ENCODE measurements at places on chromosomes 3 and 15.

- DNase-seq: no peak
These were observed 4.9 kb downstream of the NANOGP8 start for GRCh38 chr15:35080226-35080625.

DNA sequence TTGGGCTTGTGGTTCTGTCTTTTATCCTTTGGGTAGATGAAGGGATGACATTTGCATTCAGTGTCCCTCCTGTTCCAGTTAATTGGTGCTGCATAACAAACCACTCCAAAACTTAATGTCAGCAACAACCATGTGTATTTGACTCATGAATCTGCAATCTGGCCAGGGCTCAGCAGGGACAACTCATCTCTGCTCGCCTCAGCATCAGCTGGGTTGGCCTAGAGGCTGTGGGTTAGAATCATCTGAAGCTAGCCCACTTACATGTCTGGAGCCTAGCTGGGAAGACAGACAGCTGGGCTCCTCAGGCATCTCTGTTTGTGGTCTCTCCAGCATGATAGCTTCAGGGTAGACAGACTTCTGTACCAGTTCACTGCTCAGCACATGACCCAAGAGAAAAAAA is 92.0 kb downstream of the TMEM108 start:
- no peak for DNase-seq

DNA sequence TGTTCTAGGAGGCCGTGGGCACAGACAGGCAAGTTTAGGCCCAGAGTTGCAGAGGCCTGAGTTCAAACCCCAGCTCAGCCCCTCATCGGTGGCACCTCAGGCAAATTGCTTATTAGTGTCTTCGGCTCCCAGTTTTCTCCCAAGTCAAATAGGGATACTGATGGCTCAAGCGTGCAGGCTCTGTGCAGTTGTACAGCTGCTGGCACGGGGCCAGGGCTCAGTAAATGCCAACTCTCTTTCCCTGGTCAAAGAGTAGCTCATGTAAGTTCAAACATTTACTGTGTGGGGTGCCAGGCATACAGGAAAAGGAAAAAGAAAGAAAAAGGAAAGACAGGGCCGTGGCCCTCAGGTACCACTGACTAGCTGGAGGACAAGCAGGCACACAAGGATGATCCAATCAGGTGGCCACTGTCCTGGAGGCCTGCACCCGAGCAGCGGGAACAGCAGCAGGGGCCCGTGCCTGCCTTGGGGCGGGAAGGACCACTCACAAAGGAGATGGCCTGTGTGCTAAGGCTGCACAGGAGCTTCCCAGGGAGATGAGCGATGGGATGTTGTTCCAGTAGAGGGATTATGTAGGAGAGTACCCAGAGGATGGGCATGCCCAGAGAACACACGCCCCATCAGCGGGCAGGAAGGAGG is 70.8 kb downstream of the TBC1D2B start:
- no peak for DNase-seq

DNA sequence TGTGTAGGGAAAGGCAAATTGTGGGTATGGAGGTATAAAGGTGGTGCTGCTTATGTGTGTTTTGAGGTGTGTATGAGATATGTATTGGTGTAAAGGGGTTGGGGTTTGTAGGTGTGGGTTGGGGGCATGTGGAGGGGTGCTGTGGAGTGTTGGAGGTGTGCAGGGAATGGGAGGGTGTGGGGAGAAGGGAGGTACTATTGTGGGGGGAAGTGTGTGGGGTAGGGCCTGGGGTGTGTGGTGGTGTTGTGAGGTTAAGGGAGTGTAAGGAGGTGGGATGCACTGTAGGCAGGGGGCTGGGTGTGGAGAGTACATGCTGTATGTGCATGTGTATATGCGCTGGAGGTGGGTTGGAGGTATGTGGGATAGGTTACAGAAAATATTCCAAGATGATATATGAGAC is 15.7 kb downstream of the CCDC12 start:
- no peak for DNase-seq

GRCh38 chr3:177982034-177982433 is 554.2 kb upstream of the KCNMB2 start:
- no peak for DNase-seq

- DNase-seq: no peak
These were observed 26.9 kb downstream of the RNF13 start for GRCh38 chr3:149839896-149840295.

- no peak for DNase-seq
These were observed 33.5 kb upstream of the CSPG5 start for GRCh38 chr3:47612178-47612577.

- DNase-seq: no peak
These were observed 15.9 kb upstream of the SACM1L start for GRCh38 chr3:45673273-45673672.

DNA sequence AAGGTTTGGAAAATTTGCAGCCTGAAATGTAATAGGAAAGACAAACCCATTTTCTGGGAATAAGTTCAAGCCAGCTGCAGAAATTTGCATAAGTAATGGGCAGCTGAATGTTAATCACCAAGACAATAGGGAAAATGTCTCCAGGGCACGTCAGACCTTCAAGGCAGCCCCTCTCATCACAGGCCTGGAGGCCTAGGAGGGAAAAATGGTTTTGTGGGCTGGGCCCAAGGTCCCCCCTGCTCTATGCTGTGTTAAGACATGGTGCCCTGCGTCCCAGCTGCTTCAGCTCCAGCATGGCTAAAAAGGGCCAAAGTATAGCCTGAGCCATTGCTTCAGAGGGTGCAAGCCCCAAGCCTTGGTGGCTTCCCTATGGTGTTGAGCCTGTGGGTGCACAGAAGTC is 164.7 kb upstream of the TSPAN3 start:
- DNase-seq: no peak

DNA sequence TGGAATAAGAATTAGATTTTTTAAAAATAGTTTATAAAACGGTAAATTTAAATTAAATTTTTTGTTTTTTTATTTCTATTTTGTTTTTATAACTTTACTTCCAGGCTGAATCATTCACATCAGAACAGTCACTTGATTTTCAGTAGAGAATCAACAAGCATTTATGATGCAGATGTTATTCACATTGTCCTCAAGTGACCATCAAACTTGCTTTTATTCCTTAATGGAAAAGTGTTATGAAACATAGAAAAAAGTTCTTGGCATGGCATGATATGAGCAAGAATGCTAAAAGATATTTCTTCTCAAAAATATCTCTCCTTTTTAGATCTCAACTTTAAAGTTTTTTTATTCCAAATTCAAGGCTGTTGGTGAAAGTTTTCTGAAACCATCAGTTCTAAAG is 70.9 kb upstream of the TGFBR2 start:
- no peak for DNase-seq

DNA sequence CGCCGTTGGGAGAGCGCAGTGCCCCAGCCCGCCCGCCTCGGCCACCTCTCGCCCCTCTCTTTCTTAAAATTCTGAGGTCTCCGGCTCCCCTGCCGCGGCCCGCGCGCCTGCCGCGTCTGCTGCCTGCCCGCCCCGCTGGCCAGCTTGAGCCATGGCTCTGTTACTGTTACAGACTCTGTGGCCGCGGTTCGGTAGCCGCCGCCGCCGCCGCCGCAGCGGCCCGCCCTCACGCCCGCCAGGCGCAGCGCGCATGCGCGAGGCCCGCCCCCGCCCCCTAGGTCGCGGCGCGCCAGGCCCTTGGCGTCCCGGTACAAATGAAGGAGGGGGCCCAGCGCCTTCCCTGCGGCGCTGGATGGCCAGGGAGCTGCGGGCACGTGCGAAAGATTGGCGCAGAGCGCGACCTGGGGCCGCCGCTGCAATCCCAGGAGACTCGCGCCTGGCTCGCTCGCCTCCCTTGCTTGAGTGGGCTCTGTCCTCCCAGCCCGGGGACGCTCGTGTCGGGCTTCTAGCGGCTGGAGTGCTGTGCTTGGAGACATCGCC is at the start of gene ONECUT1:
Gene ONECUT1 (minus strand): TSS at position 168 of the 540 bp plus-strand sequence. CDS start 452 bp downstream, outside the sequence.
- no peak for DNase-seq

DNA sequence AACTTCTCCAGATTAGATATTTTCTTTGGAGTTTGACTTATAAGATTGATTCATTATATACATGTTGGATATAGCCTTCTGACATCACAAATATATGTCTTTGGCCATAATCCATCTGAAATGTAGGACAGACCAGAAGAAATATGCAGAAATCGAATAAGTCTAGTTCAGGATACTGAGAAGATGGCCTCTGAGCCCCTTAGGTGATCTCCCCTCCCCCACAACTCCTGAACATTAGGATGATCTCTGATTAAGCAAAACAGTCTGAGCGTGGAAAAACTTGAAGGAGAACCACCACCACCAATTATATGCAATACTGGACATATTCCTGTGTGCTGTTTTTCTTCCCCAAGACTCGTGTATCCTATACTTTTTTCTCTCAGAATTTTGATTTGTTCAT is 3.2 kb downstream of the SETD5 start:
- no peak for DNase-seq

- DNase-seq: no peak
These were observed 64.0 kb upstream of the AKAP13 start for GRCh38 chr15:85316244-85316934.

DNA sequence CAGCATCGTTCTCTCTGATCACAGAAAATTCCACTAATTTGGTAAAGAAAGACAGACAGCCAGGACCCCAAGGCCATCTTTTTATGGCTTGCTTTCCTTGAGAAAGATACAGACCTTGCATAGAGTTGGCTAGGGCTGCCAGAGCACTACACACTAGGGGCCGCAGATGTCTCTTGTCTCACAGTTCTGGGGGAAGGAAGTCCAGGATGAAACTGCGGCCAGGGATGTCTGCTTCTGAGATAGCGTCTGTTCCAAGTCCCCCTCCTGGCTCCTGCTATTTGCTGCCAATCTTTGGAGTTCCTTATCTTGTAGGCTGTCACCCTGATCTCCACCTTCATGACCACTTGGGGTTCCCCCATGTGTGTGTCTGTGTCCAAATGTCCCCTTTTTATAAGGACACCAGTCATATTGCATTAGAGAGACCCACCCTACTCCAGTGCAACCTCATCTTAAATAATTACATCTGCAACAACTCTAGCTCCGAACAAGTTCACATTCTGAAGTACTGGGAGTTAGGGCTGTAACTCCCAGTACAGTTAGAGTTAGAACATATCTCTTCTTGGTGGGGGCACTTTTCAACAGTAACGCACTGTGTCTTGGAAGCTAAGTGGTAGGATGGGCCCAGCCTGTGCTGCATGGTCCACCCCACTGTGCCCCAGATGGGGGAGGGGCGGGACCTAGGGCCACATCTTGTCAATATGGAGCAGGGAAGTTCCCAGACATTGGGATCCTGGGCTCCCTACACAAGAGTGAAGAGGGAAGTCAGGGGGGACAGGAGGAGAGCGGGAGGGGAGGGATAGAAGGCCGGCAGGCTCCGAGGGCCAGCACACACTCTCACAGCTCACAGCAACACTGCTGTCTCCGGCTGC is 42.2 kb downstream of the KLF15 start:
- no peak for DNase-seq

DNA sequence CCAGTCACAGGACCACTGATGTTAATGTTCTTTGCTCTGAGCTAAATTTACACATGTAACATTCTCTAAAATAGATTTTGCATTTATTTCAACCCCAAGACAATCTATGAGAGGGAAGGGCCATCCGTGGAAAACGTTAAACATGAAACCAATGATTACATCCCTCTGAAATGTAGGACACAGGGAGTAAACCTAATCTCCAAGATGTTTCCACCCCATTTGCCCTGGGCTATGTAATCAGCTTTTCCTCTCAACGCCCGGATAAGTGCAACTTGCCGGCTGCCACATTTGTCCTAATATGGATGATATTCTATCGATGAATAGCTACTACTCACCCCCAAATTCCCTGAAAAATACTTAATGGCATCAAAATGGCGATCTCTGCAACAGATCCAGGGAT is 6.4 kb upstream of the FMN1 start:
- DNase-seq: no peak

DNA sequence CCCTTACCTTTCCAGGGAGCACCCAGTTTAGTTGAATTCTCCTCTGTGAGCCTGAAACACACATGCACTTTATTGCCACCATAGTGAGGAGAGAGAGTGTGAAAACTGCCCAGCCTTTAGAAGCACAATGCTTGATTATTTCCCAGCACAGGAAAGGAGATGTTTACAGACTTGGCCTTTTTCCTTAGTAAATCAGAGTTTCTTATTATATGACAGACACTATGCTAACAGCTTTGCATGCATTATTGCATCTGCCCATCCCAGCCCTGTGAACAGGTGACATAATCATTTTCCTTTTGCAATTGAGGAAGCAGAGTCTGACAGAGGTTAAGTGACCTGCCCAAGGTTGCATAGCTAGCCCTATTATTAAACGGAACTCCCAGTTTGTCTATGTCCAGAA is 36.5 kb downstream of the CAPN3 start:
- no peak for DNase-seq

GRCh38 chr3:127226946-127227842 is 34.3 kb downstream of the PRR23E start:
- no peak for DNase-seq

DNA sequence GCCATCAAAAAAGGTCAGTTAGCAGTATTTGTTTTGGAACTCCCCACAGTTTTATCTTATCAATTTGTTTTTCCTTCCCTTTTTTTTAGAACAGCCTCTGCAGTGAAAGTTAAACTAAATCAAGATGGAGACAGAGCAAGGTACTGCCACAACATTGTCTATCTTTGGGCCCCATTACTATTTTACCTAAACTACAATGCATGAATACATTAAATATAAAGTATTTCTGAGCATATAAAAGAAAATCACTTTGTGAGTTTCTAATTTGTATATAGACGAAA is 139.5 kb downstream of the MEIS2 start:
- no peak for DNase-seq

DNA sequence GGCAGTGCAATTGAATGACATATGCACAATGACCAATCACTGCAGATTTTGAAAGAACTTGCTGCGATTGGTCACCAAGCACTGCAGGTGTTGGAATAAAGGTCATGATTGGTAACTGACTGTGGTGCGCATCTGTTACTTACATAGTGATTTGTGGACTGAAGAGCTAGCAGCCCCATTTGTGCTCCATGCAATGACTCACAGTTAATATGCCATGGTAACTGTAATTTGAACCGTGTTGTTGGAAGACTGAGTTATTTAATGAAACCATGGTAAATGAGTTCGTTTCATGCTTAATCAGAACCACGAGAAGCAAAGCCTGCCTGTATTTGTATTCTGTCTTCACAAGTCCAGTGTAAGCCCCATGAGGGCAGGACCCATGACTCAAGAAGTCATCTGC is 220.5 kb downstream of the TJP1 start:
- no peak for DNase-seq

DNA sequence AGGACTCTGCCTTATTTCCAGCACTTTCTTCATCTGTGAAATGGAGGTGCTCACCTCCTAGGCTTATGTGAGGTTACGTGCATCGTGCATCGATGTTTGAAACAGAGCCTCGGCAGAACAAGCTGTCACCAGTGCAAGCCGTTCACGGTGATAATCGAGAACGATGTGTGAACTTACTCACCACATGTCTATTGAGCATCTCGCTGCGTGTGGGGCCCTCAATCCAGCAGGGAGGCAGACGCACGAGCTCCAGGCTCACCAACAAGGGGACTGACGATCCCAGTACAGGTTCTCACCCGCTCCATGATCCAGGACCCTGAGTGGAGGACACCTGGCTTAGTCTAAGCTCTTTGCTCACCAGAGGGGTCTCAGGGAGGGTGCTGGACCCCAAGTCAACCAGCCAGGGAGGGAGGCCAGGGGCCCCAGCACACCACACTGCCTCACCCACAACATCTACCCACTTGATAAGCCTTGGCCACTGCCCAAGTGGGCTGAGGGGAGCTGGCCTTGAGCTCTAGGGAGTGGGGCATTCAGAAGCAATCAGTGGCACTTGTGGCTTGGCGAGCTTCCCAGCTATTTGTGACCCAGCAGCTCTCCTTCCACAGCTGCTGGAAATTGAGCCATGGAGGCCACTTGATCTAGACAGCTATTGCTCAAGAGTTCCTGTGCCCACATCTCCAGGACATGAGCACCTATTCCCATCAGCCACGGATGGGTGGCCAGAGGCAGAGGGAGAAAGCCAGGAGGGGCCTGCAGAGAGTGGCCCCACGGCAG is 34.4 kb upstream of the SLC6A1 start:
- no peak for DNase-seq

GRCh38 chr3:144662729-144663128 is 691.1 kb downstream of the DIPK2A start:
- DNase-seq: no peak

All from SK-N-MC (cell line).